ENCODE measurements at places on chromosomes 16 and 17. TPM values are rescaled to one million over a fixed set of nuclear protein-coding genes. Genes with fewer than 3 reads are reported as not detected.

GRCh38 chr16:13435415-13435814, 484.5 kb upstream of the ERCC4 start:
- no peaks in the 10 kb centered on the region for H3K4me1 ChIP-seq
- no peaks in the 10 kb centered on the region for H3K36me3 ChIP-seq
- no peak overlapping the region for H3K4me3 ChIP-seq
- no peak for DNase-seq
- no peaks in the 10 kb centered on the region for H3K27me3 ChIP-seq

GRCh38 chr17:82929676-82930042, 89.8 kb upstream of the ZNF750 start:
- H3K4me1 ChIP-seq: no peaks in the 10 kb centered on the region
- H3K27me3 ChIP-seq: no peaks in the 10 kb centered on the region
- H3K27ac ChIP-seq: no peak overlapping the region
- H3K4me3 ChIP-seq: no peak overlapping the region
- H3K36me3 ChIP-seq: peaks cover 79% of the 10 kb centered on the region

DNA sequence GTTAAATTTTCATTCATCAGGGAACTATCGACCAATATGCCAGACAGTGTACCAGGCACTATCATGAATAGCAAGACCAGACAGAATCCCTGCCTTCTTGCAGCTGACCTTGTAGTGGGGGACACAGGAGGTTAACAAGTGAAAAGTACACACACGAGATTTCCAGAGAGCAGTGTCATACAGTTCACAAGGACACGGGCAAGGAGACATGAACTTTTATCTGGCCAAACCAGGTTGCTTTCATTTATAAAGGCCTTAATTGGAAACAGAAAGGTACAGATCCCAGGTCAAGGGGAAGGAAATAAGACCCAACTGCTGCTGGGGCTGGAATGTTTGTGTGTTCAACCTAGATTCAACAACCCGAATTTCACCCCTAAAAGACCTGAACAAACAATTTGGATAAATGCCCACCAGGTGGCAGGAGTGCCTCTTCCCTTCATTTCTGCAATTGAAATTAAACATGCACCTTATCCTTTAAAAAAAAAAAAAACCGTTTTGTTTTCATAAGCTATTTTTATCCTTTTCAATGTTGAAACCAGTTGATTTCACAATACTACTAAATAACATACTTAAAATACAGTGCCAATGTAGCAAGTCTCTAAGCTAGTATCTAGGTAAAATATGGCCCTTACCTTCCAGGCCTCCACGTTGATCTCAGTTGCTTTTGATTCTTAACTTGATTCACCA, 65.9 kb downstream of the EMP2 start:
- no peak overlapping the region for H3K27ac ChIP-seq
- no peak for DNase-seq
- no peaks in the 10 kb centered on the region for H3K4me1 ChIP-seq
- no peak overlapping the region for H3K4me3 ChIP-seq
- H3K36me3 ChIP-seq: no peaks in the 10 kb centered on the region

IRF8 gene
- total RNA-seq: 10.6 TPM

FGF11 gene
- total RNA-seq: 18.6 TPM

GRCh38 chr16:20676837-20677236, 20.6 kb downstream of the ACSM1 start:
- H3K27ac ChIP-seq: no peak overlapping the region
- H3K36me3 ChIP-seq: no peaks in the 10 kb centered on the region
- DNase-seq: no peak
- no peaks in the 10 kb centered on the region for H3K4me1 ChIP-seq

Measured in right atrium auricular region (tissue), 2 donors.